ENCODE measurements at places on chromosomes 16 and 17.

DNA sequence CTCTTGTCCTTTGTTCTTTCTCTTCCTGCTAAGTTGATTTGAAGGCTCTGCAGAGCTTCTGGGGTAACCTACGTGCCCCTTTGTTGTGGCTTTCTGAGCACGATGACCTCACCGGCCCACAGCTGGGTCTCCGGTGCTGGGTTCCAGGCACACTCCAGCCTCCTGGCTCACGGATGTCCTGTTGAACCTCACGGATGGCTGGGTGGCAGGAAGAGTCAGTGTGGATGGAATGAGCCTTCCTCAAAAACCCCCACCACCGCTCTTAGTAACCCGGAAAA is 116.0 kb downstream of the SOCS1 start:
- DNase-seq = peak; percentile 65

- peak; percentile 78 for DNase-seq
Observed at GRCh38 chr16:56647641-56648431, 3.9 kb upstream of the MT1B start.

GRCh38 chr17:38421171-38421841 is 7.0 kb upstream of the ARHGAP23 start:
- DNase-seq = peak; percentile 74

DNA sequence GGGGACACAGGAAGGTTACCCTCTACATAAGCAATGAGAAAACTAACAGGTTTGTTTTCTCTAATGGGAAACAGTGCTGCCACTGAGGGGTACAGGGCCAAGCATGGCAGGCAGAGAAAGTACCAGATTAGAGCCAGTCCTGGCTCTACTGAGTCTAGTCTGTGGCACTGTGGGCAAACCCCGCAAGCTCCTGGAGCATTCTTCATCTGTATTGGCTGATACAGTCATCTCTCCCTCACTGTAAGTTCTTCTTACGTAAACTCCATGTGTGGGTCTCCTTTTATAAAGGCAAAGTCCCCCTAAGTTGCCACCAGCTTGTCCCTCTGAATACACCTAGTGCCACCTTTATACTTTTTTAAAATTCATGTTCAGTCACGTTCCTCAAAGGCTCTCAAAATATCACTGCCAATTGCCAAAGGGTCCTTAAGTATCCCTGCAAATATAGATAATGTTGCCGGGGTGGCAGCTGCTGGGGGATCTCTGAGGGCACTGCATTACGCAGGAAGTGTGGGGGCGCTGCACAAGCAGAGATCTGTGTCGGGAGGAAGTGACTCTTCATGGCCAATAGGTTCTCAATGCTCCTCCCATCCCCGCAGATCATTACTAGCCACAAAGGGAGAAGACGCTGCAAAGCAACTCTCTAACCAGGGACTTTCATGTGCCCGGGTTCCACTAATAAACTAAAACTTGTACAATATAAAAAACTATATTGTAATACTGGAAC is 18.8 kb downstream of the XPO6 start:
- DNase-seq = no peak

DNA sequence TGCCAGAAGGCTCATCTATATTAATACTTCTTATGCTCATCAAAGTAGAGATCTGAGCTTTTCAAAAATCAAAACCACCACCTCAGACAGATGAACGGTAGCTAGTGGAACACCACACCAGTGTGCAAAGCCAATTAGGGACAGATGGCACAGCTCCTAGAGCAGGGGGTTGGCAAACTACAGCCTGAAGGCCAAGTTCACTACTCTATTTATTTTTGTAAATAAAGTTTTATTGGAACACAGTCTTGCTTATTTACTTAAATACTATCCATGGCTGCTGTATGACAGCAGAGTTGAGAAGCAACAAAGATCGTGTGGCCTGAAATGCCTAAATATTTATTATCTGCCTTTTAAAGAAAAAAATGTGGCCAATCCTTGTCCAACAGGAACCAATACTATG is 56.8 kb downstream of the AMFR start:
- DNase-seq = no peak

- DNase-seq = peak; percentile 35
Observed at GRCh38 chr17:74435775-74436359, 4.0 kb downstream of the GPRC5C start.

DNA sequence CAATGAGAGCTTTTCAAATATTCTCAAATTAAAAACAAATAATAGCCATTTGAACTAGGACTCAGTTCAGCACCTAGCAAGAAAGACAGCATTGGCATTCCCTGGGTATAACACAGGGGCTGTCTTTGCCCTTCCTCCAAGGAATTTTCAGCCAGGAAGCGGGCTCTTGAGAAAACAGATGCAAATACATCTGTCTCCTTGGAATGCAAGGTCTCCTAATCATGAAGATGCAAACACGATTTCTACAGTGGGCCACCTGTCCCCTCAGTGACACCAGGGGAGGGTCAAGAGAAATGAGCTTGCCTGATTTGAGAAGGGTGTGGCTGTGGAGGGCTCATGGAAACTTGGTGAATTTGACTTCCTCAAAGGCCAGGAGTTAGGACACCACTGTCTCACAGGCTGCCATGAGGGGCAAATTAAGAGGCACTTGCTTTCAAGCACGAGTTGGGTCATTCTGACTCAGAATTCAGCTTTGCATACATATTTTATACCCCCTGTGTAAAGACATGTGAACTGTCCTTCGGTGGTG is 24.5 kb upstream of the SUPT4H1 start:
- peak; percentile 71 for DNase-seq

GRCh38 chr17:49029801-49030200 is 32.6 kb downstream of the IGF2BP1 start:
- DNase-seq = no peak

DNA sequence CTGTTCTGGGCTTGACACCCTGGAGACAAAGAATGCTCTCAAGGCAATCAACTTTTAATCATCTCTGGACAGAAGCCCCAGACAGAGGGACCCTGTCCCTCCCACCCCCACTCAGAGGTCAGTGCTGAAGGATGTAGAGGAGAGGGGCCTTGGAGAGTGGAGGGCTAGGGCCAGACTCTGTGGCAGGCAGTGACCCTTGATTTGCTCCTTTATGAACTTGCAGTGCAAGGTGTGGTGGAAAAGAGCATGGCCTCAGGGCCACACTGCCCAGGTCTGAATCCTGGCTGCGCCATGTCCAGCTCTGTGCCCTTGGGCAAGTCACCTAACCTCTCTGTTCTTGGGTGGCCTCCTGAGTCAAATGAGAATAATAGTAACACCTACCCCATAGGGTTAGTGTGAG is 134.3 kb downstream of the TMEM132E start:
- DNase-seq = peak; percentile 25

DNA sequence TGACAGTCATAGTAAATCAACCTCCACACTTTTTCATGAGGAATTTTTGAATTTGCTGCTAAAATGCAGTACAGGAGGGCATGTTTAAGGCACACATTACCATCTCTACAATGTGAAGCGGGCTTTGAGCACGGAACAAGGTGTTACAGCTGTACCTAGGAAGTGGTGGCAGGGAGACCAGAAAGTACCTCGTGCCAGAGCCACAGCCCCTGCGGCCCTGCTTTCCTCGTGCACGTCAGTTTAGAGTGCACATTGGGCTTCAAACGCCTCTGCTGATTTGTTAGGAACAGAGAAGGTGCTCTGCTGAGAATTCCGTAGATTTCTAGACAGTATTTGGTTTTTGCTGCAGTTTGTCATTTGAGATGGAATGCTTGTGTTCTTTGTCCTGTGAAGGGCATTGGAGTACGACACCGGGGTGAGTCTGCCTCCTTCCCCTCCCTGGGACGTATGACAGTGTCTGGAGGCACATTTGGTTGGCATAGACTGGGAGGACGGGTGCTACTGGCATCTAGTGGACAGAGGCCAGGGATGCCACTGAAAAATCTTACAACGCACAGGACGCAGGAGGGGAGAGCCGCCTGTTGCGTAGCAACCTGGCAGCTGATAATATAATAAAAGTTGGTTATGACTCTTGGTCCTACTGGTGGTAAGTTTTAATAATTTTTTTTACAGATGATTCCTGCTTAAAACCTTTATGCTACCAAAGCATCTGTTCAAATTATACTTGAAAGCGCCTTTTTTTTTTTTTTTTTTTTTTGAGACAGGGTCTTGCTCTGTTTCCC is 9.1 kb downstream of the FOXK2 start:
- DNase-seq = peak; percentile 56

GRCh38 chr17:77948690-77949114 is 9.8 kb upstream of the TNRC6C start:
- DNase-seq = peak; percentile 83

GRCh38 chr17:62824290-62825131 is 16.4 kb upstream of the MARCHF10 start:
- DNase-seq = peak; percentile 86

DNA sequence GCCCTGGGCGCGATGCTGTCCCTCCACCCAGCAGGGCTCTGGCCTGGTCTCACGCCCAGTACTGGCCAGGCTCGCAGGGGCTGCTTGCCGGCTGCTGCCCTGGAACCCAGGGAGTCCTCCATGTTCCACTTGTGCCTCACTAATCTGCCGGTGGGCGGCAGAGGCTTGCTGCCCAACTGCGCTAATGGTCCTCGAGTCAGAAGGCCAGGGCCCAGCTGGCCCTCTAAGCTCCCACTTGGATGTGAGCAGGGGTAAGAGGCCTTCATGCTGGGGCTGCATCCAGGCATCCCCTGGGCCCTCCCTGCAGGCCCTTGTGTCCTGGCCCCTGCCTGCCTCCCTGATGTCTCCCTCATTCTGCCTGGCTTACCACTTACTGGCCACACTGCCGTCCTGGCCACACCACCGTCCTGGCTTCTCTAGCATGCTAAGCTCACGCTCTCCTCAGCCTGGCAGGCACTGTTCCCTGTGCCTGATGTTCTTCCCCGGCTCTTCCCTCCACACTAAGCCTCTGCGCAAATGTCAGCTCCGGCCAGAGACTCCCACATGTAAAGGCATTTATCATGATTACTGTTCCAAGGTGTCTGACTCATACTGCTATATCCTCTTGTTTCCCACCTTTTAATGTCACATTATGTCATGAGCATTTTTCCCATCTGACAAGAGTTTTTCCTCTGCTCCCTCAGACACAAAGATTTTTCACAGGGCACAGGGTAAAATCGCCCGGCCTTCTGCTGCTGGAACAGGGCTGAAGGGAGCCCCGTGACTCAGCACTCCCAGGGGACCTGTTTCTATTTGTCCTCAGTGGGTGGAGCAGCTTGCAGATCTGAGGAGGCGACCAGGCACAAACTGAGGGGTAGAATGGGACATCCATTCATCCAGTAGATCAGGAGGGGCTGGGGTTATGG is 15.9 kb downstream of the B9D1 start:
- peak; percentile 46 for DNase-seq

DNA sequence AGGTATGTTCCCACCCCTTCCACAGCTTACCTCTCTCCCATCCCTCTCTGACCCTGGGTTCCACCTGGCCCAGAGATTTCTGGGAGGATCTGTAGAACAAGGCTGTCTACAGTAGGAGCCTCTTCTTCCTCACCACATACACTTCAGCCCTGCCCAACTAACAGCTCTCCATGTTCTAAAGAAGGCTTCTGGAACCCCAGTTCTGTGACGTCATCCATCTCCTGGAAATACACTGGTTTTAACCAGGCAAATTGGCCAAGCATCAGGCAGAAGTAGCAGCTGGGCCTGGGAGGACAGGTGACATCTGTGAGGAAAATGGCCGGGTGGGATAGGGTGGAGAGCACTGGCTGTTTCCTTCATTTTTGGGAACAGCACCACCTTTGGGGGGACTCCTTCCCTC is at the start of gene LYZL6:
Gene LYZL6, minus strand, starts transcription at position 177 of the 400 bp plus-strand sequence. CDS start 4,357 bp downstream, outside the sequence.
- no peak for DNase-seq

GRCh38 chr16:67657751-67658518 is 2.1 kb downstream of the ACD start:
- DNase-seq = no peak

DNA sequence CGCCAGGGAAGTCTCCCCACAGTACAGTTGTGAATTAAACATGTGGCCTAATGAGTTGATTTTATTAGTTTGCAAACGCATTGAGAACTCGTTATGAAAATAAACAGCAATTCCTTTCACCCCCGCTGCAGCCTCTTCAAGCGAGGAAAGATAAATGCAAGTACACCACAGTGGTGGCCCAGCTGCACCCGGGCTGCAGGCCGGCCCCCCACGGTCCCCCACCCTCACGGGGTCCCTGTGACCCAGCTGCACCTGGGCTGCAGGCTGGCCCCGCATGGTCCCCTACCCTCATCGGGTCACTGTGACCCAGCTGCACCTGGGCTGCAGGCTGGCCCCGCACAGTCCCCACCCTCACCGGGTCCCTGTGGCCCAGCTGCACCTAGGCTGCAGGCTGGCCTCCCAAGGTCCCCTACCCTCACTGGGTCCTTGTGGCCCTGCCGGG is 32.2 kb downstream of the SDK2 start:
- DNase-seq = no peak

- no peak for DNase-seq
Observed at GRCh38 chr16:81995651-81996050, 15.6 kb downstream of the SDR42E1 start.

DNA sequence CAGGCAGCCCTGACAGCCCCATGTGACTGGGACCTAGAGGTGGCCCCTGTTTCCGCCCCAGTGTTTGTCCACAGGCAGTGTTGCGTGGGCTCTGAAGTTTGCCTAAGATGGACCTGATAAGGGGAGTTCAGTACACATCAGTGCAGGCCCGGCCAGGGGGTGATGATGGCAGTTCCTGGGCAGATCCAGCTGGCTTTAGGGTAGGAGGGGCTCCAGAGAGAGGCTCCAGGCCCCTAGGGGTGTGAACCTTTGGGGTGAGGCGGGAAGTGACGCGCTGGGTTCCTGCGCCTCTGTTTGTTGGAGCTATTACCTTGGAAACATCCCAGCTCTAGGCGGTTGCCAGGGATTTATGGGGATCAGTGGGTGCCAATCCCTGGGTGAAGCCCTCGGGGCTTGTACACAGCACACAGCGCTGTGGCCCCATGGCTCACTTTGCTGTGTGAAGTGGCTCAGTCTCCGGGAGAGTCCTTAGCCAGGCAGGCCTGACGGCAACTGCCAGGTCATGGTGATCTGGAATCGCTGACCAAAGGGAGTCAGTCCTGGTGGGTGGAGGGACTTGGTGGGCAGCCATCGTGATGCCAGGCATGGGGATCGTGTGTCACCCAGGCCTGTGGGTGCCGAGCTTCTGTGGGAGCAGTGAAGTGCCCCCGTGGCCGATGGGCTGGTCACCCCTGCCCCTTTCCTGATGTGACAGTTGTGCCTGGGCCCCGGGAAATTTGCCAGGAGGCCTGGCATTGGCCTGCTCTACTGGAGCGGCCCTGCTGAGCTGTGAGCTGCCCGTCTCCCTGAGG is 146.1 kb downstream of the SEC14L1 start:
- no peak for DNase-seq

DNA sequence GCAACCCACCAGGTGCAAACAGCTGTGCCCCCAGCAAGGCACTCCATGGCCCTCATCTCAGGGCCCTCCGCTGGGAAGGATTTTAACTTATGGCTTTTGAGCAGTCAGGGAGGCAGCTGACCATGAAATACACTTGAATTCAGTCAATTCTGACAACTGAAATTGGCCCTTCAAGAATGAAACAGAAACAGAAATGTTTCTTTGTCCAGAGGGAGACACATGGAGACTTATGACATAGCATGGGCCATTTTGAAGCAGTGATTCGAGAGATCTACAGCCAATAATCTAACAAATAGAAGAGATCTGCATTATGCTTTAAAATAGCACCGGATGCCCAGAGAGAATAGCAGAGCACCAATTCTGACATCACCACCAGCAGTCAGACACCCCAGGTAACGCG is 7.5 kb downstream of the CACNG1 start:
- DNase-seq = no peak
